Stimulated activated CD8-positive, alpha-beta memory T cell treated with anti-CD3 and anti-CD28 coated beads, Interleukin-4, amount 100 ng/mL, for 4 hours (primary cell): ENCODE measurements at places on chromosomes 5 and 9.

DNA sequence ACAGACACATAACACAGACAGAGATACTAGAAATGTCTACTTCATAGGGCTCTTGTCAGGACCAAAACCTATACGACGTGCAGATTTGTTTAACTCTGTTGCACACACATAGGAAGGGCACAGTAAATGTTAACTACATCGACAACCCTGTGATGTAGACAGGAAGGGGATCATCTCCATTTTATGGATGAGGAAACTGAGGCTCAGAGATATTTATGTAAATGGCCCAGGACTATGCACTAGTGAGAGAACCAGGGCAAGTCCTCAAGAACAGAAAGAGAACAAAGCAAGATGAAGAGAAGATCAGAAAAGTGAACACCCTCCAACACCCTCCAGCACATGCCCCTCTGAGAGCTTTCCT is 36.3 kb downstream of the PCDHAC2 start:
- no peak for DNase-seq

DNA sequence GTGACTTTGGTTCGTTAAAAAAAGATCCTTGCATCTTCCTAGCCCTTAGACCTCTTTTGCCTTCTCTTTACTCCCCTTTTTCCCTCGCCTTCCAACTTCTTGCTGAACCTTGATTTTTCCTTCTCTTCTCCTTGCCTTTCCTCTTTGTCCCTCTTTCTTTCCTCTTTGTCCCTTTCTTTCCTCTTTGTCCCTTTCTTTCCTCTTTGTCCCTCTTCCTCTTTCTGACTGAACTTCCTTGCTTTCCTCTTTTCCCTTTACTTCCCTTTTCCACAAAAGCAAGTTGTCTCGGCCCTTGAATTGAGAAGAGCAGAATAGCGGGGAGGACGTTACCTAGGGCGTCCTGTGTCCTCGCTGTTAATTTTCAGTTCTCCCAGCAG is 1.4 kb upstream of the MLLT3 start:
- no peak for DNase-seq

DNA sequence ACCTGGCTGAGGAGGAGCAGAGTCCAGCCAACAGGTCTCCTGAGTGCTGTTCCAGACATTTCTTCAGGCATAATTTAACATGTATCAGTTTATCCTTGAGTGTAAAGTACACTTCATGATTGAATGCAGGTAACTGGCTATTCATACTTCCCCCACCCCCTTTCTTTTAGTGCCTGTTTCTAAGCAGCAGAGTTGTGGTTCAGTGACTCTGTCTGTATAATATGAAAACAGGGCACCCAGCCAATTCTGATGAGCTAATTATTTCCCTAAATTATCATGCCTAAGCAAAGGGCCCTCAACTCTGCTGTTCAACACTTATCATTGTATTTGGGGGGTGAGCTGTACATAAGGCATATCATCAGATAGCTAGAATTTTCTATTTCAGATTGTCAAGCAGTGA is 51.9 kb upstream of the ZSWIM6 start:
- no peak for DNase-seq

DNA sequence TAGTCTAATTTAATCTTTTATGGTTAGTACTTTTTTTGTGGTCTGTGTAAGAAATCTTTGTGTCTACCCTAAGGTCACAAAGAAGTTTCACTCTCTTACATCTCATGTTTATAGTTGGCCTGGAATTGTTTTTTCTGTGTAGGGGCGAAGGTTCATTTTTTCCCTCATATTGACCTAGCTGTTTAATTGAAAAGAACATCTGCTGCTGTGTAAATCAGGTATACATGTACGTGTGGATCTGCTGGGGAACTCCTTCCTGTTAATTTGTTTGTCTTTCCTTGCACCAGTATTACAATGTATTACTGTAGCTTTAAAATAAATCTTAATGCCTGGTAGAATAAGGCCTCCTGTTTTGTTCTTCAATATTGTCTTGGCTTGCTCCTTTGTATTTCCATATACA is 37.8 kb downstream of the EXOSC2 start:
- no peak for DNase-seq

DNA sequence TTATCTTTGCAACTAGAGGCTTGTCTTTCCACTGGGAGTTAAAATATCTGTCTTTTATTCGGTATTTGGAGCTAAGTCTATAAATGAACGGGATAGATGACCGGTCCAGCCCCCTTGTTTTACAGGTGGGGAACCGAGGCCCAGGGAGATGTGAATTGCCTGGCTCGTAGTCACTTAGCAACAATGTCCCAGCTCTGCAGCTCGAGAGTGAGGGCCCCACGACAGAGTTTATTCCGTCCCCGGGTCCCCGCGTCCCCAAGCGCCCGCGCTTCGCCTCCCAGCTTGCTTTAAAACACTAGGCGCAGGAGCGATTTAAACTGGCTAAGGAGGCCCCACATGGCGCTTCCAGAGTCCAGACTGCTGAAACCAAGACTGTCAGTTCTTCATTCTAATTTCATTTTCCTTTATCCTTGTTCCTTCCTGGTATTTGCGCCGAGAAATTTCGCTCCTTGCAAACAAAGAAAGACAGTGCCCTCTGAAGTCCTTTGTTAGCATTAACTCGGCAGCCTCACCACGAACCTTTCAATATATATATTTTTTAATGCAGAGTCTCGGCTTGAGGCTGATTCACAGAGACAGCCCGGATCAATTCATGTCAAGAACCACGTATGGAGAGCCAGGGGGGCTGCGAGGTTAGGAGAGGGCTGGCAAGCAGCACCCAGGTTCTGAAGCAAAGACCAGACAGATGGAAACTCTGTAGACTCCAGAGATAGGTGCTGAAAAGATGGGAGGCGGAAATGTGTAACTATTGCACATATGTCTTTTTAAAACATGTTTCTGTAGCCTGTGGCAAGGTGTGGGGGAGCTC is 1.4 kb upstream of the ENC1 start:
- DNase-seq, result no peak

DNA sequence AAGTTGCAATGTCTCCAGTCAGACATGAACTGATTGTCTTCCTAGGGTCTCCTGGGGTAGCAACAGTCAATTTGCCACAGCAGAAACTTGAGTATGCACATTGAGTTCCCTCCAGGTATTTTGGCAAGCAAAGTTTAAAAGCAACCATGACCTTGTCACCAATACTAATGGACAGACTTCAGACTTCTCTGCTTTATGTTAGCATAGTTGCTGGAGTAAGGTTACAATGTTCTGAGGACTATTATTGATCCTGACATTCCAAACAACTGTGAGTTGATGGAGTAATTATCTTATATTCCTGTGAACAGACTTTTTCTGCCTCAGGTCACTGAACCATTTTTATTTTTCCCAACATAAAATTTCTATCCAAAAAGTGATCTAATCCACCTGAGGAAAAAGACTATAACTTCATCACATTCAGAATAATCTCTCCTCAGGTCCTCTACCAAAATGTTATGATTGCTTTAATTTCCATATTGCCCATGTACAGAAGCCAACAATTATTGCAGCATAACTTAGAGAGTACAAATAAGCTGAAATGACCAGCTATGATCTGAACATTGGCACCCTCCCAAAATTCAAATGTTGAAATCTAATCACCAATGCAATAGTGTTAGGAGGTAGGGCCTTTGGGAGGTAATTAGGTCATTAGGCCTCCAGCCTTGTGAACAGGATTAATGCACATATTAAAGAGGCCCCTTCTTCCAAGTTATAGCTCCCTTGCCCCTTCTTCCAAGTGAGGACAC is 228.3 kb downstream of the PDE4D start:
- no peak for DNase-seq

DNA sequence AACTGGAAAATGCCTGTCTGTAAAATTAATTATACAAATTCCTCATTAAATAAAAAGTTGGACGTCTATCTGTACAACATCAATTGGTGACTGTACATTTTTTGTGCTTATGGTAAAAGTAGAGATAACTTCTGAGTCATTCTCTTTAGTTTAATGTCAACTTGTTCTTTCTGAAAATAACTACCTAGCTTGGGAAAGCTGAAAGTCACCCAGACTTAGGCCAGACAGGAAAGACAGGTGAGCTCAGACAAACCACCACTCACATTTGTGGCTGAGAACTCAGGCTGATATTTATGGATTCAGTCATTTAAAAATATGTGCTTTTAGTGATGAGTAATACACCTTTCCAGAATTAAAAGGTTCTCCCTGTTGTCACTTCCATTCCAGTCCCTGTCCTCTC is 31.9 kb upstream of the ENTREP1 start:
- DNase-seq, result no peak

GRCh38 chr9:16241231-16241630 is 629.2 kb downstream of the BNC2 start:
- DNase-seq, result no peak

DNA sequence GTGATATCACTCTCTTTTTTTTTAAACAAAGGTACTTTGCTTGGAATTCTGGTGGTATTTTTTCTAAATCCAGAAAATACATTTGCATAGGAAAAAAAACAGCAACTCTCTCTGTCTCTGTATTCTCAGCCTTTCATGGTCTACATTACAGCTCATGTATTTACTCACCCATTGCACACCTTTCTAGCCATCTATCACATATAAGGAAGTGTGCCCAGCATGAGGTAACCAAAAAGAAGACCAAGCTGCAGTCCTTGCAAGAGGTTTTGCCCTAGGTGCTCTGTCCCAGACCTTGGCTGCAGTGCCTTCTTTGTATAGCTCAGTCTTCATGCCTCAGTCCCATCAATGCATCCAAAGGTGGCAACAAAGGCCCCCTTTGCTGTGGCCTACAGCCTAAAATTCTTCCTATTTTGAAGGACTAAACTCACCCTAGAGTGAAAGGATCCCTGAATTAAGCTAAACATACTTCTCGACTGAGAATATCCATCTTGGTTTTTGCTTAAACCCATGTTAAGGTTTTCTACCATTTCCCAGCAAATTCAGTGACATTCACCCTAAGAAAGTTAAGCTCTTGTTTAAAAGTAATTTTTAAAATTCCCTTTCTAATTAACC is 446.4 kb downstream of the KIF4B start:
- DNase-seq, result no peak

DNA sequence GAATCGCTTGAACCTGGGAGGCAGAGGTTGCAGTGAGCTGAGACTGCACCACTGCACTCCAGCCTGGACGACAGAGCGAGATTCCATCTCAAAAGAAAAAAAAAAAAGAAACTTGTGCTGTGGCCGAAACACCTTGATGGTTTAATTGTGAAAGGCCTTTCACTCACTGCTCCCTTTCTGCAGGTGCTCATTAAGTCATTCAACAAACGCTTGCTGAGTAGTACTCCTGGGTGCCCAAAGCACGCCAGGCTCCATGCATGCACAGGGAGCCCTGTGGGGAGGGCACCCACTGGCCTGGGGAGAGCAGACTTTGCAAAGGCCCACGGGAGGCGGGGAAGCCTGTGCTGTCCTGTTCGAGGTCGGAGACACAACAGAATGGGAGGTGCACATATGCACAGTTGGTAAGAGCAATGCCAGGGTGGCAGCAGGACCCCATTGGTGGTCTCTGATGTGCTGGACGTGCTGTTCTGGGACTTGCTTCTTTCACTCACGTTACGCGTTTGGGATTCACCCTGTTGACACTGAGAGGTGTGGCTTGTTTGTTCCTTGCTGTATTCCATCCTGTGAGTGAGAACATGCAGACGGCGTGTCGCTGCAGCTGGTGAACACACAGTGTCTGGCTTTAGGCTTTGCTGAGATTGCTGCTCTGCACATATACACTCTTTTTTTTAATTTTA is 3.0 kb upstream of the ENTPD2 start:
- no peak for DNase-seq

GRCh38 chr5:171540865-171541264 is 121.4 kb downstream of the FGF18 start:
- no peak for DNase-seq

- no peak for DNase-seq
Observed at GRCh38 chr5:168530621-168531150, 1.6 kb downstream of the FBLL1 start.

GRCh38 chr9:87386490-87387025 is 111.1 kb upstream of the DAPK1 start:
- DNase-seq, result no peak

DNA sequence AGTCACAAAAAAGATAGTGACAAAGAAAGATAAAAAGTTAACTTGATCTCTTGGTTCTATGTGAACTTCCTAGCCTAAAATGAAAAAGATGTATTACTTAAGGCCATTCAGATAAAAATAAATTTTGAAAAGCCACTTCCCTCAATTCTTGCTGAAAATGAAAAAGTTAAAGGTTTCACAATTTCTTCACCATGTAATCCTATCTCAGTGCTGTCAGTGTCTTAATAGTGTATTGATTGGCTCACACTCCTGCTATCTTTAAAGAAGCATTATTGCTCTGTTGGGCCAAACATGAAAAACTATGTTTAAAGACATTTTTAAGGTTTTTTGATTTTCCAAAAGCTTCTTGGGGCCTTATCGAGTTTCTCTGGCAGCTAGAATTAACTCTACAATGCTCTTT is 18.1 kb upstream of the EGFLAM start:
- DNase-seq, result no peak

- DNase-seq, result no peak
Observed at GRCh38 chr5:14109041-14109747, 33.9 kb upstream of the TRIO start.
